T-cell (primary cell): ENCODE measurements at places on chromosomes 12 and 14.
A peak's percentile ranks its signal among the peaks of the same experiment; 100 is the strongest.

DNA sequence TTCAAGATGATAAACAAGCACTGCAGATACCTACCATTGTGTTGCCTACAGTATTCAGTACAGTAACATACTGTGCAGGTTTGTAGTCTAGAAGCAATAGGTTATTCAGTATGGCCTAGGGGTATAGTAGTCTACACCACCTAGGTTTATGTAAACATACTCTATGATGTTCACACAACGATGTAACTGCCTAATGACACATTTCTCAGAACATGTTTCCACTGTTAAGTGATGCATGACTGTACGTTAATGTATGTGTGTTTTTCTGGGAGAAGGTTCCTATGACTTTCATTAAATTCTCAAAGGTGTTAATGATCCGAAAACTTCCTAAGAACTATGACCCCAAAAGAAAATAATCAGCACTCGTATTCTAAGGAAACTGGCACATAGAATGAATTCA is 20.9 kb upstream of the CALM1 start:
- DNase-seq = no peak

DNA sequence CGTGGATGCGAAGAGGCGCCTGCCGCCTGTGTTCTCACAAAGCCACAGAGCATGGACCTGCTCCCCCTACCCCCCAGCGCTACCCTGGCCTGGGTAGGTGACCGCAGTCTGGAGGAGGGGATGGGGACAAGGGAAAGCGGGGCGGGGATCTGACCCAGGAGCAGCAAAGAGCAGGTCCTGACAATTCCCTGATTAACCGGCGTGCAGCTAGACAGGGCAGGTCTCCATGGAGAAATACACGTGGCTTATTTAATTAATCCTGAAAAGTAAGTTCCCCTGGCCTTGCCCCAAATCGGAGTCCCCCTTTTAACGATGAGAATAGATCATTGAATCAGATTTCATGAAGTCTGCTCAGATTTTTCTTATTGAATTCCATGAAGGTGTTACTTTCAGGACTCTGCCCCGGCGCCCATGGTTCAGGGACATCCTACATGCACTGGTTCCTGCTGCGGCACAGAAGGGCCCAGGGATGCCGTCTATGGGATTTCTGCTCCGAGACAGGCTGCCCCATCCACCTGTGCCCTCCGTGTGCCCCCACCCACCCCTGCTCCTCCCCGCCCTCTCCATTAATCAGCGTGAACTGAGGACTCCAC is 251.0 kb upstream of the SFSWAP start:
- DNase-seq = no peak

- DNase-seq = no peak
Measured at GRCh38 chr14:99621948-99622347, 17.9 kb upstream of the CCDC85C start.

DNA sequence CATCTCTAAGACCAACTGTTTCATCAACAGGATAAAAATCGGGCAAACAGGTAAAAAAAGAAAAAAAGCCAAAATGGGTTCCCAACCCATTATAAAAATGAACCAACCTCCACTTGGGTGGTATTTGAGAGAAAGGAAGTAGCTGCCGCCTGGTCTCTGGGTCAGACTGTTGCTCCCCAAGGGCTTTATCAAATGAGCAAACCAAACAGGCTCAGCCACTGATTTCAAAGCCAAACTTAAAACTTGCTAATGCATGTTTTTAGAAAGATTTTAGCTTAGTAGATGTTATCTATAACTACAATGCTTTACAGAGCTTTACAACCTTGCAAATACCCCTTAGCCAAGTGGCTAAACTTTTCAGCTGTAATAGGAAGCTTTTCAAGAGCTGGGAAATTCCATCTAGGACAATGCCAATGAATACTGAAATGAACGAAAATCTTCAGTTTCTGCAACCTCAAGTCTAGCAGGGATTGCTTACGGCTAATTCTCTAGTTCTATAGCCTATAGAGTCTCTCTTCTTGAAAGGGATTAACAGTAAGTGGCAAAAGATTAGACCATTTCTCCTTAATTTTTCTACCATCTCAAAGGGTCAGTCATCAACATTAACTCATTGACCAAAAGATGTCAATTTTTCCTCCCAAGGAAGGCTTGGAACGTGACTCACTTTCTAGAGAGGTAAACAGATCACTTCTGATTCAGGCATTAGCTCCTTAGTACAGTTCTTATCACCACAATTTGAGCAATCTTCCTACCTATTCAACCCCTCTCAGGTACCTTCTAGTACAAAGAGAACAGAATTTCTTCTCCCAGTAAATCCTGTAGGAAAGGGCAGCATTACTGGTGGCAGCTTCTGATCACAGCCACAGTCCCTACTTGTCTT is 4.2 kb downstream of the PPM1H start:
- DNase-seq = no peak

GRCh38 chr14:72677664-72678063 is 216.2 kb downstream of the DPF3 start:
- DNase-seq = no peak

GRCh38 chr14:105363847-105364708 is 34.3 kb upstream of the TEX22 start:
- peak; percentile 32 for DNase-seq

DNA sequence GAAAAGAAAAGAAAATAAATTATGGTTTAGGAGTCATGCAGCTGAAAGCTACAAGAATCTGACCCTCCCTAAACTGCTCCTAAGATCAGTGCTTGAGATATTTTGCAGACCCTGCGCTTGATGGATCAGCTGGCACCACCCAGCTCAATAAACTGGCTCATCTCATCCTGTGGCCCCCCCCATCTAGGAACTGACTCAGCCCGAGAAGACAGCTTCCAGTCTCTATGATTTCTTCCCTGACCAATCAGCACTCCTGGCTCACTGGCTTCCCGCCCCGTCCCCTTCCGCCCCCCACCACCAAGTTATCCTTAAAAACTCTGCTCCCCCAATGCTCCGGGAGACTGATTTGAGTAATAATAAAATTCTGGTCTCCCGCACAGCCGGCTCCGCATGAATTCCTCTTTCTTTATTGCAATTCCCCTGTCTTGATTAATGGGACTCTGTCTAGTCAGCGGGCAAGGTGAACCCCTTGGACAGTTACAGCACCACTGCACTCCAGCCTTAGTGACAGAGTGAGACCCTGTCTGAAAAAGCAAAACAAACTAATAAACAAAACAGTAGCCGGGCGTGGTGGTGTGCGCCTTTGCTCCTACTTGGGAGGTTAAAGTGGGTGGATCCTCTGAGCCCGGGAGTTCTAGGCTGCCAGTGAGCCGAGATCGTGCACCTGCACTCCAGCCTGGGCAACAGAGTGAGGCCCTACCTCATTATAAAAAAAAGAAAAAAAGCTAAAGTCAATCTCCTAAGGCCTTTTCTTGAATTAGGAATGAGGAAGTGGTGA is 24.5 kb upstream of the SPTLC2 start:
- no peak for DNase-seq

- DNase-seq = no peak
Measured at GRCh38 chr12:4943067-4943937, 33.6 kb downstream of the KCNA1 start.

DNA sequence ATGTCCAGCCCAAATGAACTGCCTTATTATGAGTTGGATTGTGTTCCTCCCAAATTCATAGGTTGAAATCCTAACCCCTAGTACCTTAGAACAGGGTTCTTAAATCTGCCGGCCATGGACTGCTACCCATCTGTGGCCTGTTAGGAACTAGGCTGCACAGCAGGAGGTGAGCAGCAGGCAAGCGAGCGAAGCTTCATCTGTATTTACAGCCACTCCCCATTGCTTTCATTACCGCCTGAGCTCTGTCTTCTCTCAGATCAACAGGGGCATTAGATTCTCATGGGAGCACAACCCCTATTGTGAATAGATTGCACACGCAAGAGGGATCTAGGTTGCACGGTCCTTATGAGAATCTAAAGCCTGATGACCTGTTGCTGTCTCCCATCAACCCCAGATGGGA is 9.8 kb upstream of the EML5 start:
- no peak for DNase-seq

DNA sequence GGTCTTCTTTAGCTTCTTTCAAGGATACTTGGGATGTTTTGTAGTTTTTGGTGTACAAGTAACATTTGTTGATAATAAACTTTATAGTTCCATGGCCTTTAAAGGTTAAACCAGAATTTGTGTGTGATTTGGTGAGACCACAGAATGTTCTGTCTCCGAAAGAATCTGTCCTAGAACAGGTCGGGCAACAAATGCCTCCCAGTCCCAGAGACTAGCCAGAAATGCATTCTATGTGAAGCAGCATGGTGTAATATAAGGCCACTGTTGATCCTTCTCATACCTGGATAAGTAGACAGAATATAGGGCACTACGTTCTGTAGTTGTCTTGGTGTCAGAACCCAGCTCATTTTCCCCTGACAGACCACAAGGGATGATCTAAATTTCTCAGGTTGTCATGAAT is 10.0 kb downstream of the STYK1 start:
- no peak for DNase-seq

- no peak for DNase-seq
Measured at GRCh38 chr12:65948320-65949008, 124.2 kb downstream of the HMGA2 start.

DNA sequence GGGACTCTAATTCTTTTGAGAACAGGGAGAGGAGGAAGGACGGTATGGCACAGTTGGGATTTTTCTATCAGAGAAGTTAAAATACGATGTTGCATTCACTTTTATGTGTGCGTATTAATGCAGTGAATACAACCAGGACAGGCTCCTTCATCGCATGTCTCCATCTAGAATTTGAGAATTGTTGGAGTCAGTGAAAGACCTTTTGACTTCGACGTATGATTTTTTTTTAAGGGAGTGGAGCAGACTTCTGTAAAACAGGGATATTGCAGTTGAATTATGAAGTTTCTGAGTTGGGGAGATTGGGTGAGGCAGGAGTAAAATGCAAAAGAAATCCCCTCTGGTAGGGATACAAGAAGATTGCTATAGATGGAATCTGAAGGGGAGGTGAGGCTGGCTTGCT is 9.6 kb upstream of the TBX3 start:
- no peak for DNase-seq

GRCh38 chr14:73731111-73731510 is 16.9 kb upstream of the PNMA1 start:
- DNase-seq = no peak

DNA sequence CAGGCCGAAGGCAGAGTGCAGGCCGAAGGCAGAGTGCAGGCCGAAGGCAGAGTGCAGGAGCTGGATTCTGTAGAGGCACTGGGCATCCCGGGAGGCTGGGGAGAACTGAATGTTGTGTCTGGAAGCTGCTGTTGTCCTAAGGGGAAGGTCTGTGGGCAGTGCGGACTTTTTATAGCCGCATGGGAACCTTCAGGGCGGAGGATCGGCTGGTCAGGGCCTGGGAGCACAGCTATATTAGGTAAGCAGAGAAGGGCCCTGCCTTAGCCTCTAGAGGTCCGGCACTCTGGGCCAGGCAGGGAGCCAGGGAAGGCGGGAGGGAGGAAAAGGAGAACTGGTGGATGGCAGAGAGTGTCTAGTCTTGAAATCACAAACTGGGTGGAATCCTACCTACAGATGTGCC is 14.2 kb downstream of the CABP1 start:
- no peak for DNase-seq

GRCh38 chr12:115975411-115975810 is 302.1 kb downstream of the MED13L start:
- DNase-seq = no peak

DNA sequence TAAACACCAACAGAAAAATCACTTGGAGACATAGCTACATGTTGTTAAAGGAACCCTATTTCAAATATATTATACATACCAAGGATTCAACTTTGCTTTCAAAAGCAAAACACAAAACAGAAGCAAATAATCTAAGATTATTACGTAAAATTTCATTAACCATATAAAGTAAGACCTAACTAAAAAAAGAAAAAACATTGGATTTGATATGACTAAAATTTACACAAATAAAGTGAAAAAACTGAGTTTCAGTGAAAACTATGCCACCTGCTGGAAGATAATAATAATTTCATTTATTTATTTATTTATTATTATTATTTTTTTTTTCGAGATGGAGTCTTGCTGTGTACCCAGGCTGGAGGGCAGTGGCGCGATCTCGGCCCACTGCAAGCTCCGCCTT is 45.2 kb downstream of the WDHD1 start:
- no peak for DNase-seq

DNA sequence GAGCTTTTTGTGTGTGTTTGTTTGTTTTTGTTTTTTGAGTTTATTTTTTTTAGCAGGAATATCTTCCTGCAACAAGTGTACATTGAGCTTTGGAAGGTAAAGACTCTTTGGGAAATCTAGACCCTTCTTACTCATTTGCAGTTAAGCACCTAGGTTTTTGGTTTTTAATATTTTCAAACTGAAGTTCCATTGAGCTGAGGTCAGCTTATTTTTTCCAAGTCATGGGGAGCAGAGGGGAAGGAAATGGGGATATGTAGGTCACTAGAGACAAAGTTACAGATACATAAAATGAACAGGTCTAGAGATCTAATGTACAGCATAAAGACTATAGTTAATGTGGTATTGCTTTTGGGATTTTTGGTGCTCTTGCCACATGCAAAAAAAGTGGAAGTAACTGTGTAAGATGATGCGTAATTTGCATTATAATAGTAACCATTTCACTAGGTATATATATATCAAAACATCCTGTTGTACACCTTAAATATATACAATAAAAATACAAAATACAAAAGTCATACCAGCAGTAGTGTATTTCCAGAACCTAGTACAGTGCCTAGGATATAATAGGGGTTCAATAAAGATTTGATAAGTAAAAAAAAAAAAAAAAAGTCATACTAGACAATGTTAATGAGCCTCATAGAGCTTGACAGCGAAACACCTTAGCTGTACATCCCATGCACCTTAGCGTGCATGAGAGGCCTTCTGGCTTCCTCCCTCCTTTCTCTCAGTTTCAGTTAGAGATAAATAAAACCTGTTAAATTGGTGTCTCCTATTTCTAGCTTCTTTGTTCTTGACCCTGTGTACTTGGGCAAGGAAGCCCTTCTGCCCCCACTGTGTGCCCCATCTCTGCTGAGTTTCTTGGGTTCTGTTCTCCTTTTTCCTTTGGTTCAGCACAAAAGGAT is 22.7 kb downstream of the CGRRF1 start:
- DNase-seq = no peak
